Epithelial cell of proximal tubule (primary cell): ENCODE measurements at places on chromosomes 13 and 19. TPM values are rescaled to one million over a fixed set of nuclear protein-coding genes. Genes with fewer than 3 reads are reported as not detected.

DNA sequence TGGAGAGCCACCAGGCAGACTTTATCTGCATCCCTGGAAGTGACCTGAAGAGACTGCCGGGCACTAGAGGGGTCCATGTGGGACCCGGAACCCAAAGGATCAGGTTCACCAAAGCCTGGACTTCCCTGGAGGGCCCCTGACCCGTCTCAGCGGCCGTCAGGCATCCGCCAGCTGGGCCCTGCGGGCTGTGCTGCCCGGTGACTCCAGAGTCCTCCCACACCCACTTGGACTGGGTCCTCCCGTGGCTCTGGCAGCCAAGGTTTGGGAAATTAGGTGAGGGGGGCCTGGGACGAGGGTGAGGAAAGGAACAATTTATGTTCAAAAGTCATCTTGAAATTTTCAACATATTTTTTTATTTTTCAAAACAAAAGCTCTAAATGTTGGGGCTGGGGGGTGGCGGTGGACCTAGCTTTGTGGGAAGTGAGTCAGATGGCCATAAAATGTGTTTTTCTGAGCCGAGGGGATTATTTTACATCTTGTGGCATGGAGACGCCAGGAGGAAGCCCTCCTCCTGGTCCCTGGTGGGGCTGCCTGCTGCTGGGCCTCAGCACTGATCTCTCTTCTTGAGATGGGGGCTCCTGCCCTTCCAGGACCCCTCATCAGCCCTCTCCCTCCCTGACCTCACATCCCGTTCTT, 20.2 kb downstream of the CEBPA start:
- no peak for DNase-seq

DNA sequence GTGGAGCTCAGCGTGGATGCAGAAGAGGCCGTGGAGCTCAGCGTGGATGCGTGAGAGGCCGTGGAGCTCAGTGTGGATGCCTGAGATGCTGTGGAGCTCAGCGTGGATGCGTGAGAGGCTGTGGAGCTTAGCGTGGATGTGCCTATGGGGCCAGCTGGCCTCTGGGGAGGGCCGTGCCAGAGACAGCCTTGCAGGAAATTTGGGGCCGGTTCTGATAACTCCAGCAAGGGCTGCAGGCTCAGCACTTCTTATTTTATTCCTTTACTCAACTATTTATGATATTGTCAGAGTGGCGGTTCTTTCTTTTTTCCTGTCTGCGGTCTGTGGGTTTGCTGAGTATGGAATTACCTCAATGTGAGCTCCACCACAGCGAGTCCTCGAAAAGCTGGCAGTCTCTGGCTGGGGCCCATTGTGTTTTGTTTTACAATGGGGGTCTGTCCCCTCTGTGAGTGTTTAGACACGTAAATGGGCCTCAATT, 17.8 kb upstream of the TMEM255B start:
- no peak for DNase-seq

DNA sequence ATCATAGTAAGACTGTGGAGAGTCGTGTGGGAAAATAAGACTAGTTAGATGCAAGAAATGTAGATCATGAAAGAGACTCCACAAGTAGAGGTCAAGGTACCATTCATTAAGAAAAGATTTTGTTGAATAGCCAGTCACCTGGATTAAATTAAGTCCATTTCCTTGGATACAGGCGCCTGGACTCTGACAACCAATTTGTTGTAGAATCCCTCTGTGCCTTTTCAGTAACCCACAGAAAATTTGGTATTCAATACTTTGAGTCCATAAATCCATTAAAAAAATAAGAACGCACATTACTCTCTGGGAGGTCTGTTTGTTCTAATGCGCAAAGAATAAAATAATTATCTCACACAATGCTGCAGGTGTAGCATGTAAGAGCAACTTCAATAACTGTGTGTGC, 469.4 kb downstream of the KLF12 start:
- DNase-seq = no peak

- DNase-seq = no peak
Measured at GRCh38 chr13:49395878-49396380, 47.9 kb downstream of the CAB39L start.

GRCh38 chr13:27774169-27774568, 18.1 kb upstream of the GSX1 start:
- no peak for DNase-seq

DNA sequence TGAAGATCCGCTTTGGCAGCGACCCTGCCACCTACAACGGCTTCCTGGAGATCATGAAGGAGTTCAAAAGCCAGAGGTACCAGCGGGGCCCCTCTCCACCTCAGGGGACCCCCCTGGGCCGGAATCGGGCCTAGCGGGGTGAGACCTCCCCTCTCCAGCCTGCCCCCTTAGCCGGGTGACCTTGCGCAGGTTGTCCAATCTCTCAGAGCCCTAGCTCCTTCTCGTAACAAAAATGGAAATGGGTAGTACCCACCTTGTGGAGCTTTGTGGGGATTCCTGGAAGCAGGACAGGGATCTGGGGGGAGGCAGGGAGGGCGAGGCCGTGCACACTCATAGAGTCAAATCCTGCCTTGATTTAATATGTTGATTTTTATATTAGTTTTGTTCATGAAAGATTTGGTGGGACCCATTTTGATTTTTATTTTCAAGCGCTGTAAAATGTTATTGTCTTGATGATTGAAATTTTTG, 658 bp downstream of the SIN3B start:
- DNase-seq = no peak

DNA sequence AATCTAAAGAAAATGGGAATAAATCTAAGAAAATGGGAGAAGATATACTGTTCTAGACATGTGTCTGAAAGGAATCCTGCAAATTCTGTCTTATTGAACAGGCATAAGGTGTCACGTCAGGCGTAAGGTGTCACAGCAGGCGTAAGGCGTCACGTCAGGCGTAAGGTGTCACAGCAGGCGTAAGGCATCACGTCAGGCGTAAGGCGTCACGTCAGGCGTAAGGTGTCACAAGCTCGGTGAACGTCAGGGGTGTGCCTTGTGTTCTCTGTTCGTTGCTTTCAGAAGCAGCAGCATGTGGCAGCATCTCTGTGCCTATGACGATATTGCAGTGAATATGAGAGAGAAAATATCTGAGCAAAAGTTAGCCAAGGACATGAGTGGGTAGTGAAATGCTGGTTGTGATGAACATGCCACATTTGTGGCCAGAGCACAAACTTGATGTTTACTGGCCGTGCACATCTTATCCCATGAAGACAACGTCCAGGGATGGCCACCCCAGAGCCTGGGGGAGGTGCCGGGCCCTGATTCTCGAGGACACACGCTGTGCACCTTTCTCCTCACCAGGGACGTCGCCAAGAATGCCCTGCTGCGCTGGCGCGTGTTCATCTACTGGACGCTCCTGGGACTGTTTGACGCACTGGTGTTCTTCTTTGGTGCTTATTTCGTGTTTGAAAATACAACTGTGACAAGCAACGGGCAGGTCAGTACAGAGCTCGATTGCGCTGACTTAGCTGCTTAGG, 107.0 kb upstream of the MCF2L start:
- no peak for DNase-seq

DNA sequence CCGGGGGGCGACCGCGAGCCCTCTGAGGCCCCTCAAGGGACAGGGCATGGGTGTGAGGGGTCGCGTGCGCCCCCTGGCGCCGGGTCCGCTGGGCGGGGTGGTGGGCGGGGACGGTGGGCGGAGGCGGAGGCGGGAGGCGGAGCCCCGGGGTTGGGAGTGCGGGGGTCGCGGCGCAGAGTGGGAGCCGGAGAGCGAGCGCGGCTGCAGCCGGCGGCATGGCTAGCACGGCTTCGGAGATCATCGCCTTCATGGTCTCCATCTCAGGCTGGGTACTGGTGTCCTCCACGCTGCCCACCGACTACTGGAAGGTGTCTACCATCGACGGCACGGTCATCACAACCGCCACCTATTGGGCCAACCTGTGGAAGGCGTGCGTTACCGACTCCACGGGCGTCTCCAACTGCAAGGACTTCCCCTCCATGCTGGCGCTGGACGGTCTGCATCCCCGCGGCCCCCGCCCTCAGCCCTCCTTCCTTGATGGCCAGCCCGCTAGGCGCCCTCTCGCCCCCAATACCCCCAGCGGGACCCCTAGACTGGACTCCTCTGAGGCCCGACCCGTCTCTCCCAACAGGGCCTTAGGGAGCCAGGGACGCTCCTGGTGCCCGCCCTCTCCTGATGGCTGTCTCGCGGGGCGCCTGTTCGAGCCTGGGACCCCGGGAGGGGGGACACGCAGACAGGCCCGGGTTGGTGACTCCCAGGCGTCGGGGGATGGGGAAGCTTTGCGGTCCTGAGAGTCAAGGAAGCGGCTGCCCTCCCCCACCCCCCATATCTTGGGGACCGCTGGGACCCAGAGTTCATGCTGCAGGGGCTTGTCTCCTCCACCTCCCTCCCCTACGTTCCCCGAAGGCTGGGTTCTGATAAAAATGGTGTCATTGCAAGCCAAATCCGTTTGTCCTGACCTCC, at the start of gene CLDN10:
TSS of gene CLDN10 (plus strand) at position 182 of the 903 bp plus-strand sequence. CDS start at position 216, 34 bp downstream.
- DNase-seq = no peak

DNA sequence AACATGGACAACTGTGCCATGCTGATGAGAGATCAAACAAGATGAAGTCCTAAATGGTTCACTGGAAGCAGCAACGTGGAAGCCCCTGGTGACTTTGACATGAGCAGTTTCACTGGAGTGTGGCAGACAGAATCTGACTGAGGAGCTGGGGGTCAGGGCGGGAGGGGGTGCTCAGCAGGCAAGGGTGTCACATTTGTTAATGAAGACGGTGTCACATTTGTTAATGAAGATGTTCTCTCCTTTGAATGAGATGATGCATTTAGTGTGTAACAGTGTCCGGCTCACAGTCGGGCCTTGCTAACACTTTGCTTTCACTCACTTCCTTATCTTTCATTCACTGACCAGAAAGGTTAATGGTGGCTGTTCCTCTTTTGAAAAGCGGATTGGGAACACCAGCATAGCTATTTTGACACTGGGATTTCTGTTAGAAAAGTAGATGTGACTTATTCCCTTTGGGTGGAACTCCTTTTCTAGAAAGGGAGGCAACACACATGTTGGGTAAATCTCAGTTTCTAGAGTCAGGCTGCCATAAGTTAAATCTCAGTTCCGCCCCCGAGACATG, 693.7 kb downstream of the UQCRFS1 start:
- DNase-seq = no peak

DNA sequence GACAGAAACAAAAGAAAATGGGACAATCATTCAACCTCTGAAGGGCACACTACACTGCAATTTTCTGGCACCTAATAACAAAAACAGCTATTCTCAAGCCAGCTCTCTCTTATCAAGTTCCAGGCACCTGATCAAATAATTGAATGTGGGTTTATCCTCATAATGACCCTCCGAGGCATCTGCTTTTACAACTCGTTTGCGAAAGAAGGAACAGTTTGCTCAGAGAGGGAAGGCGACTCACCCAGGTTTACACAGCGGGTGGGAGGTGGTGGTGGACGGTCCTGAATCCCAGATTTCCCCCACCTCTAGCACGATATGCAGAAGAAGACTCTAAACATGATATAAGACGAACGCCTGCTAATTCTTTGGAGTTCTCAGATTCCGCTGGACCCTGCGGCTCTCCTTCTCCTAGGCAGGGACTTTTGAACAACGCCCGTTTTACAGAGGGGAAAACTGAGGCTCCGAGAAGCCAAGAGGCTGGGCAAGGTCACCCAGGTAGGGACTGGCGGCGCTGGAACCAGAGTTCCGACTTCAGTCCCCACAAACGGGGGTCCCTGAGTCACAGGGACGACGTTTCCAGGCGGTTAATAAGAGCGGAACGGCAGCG, 641 bp downstream of the SGTA start:
- no peak for DNase-seq

GRCh38 chr13:49676581-49677298, 14.5 kb downstream of the EBPL start:
- DNase-seq = no peak

GRCh38 chr13:108786456-108787200, 157.2 kb downstream of the MYO16 start:
- DNase-seq = no peak

- no peak for DNase-seq
Measured at GRCh38 chr19:41341669-41342490, 11.8 kb downstream of the TGFB1 start.

DNA sequence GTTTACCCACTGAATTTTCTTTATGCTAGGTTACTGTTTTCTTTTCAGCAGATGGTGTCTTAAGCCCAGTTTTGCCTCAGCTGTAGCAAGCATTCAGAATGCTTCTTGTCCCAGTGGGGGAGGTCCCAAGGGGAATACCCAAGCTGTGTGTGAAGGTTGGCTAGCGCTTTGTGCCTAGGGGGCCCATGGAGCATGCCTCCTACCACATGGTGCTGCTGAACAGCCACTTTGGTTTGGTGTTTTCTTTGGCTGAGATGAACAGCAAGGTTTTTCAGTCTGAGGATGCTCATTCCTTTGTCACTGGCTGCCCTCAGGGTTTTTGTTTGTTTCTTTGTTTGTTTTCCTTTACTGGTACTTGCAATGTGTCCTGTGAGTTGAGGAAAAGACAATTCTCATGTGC, 99.0 kb downstream of the PCDH20 start:
- DNase-seq = no peak

GRCh38 chr13:38641164-38641948, 45.5 kb upstream of the FREM2 start:
- DNase-seq = no peak

DNA sequence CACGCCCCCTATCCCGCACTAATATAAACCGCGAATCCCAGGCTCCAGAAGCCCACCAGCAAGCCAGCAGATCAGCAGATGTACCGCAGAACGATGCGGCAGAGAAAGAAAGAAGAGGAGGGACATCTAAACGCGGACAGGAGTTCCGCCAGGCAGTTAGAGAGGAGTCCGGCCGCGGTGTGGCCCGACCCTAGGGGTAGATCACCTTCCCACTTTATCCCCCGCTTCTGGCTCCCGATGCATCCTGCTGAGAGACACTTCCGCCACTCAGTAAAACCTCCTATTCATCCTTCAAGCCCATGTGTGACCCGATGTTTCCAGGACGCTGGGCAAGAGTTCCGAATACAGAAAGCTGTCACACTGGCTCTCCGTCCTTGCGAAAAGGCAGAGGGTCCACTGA, 1046.8 kb downstream of the SLITRK5 start:
- DNase-seq = no peak

- no peak for DNase-seq
Measured at GRCh38 chr13:24264976-24265375, 44.4 kb upstream of the C1QTNF9 start.

DNA sequence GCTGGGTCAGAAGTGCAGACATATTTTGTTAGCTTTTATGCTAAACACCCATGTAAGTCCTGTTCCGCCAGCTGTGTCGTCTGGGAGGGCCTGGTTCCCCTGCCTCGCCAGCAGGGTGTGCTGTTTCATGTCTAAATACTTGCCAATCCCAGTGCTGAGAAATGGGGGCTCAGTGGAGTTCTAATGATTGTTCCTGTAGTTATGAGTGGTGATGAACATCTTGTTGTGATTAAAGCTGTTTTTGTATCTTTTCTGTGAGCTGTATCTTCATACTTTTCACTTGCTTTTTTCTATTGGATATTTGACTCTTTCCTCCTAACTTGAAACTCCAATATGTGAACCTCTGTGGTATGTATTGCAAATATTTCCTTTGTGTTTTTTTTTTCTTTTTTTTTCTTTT, 32.7 kb downstream of the KDM4B start:
- DNase-seq = no peak

GRCh38 chr19:42450314-42450934, 7.7 kb upstream of the CXCL17 start:
- DNase-seq = peak; percentile 51

GRCh38 chr13:67235265-67235664, 5.1 kb upstream of the PCDH9 start:
- DNase-seq = no peak

The NR2F6 gene
- total RNA-seq = 122 and 131 TPM in 2 replicates

The PPP6R1 gene
- 43.8 and 62.5 TPM in 2 replicates for total RNA-seq

The SULT2A1 gene
- total RNA-seq = not detected in 2 replicates

The ZNF543 gene
- total RNA-seq = 4.2 and 5.7 TPM in 2 replicates

The C1QTNF9B gene
- total RNA-seq = not detected in 2 replicates

The ZNF154 gene
- total RNA-seq = 1.4 and 2.1 TPM in 2 replicates

The OR7C1 gene
- total RNA-seq = not detected in 2 replicates

The CEBPA gene
- 2.5 and 2.9 TPM in 2 replicates for total RNA-seq

The SOX1 gene
- total RNA-seq = not detected in 2 replicates

The LHFPL6 gene
- 3.8 and 5.2 TPM in 2 replicates for total RNA-seq

The MPHOSPH8 gene
- 12.9 and 16.4 TPM in 2 replicates for total RNA-seq

The PLK5 gene
- not detected in 2 replicates for total RNA-seq
